ENCODE measurements at places on chromosomes 13 and 19. TPM values are rescaled to one million over a fixed set of nuclear protein-coding genes. Genes with fewer than 3 reads are reported as not detected.

The CFAP97D2 gene
- not detected for total RNA-seq

The SLC6A16 gene
- total RNA-seq, result 1.0 TPM

- no peak for DNase-seq
Measured at GRCh38 chr13:22126433-22127021, 455.7 kb downstream of the FGF9 start.

GRCh38 chr13:102440259-102440936, 38.5 kb upstream of the FGF14 start:
- no peak for DNase-seq

- DNase-seq, result no peak
Measured at GRCh38 chr19:29677001-29677817, 11.9 kb downstream of the PLEKHF1 start.
